Activated CD4-positive, alpha-beta T cell treated with anti-CD3 and anti-CD28 coated beads, Interleukin-2, Interleukin-6, amounts not matched to agents 100 ng/mL and 50 ng/mL, durations not matched to agents 16 hours and 8 hours (primary cell): ENCODE measurements at places on chromosomes 7 and 10.

DNA sequence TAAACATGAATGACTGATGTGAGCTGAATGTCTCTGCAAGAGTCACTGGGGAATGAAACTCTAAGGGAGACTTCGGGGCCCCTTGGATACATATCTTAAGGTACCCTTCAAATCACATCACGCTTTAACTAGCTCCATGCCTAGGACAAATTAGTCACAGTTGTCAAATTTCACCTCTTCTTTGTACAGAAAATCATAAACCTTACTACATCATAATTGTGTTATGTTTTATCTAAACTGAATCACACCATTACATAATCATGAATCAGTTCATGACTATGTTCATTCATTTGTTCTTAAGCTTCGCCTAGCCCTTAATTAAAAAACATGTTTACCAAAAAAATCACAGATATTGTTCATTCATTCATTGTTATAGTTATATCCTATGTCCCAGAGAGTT, 2.1 kb upstream of the SLC13A1 start:
- DNase-seq, result no peak

DNA sequence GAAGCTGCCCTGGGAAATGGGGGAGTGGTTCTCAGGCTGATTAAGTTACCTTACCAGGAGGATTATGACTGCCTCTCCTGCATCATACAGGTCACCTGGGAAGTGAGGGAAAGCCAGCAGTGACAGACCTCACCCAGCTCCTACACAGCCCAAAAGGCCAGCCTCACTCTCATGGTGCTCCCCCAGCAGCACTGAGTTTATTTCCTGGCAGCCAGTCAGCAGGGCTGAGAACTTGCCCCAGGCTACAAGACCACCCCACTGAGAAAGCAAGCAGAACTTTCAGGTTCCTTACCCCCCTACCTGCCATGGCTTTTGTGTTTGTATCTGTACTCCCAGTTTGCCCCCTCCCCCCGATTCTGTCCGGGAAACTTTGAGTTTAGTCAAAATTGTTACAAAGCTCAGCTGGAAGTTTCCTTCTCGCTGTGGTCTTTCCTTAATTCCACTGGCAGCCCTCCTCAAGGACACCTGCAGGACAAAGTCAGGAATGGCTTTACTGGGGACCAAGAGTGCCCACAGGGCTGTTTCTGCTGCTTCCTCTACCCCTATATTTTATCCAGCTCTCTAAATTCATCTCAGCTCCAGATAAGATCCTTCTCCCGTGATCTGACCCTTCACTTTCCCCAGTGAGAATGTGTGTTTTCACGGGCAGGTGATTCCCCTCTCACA, 649.8 kb upstream of the MBL2 start:
- no peak for DNase-seq

GRCh38 chr7:156540619-156541165, 99.9 kb upstream of the RNF32 start:
- DNase-seq, result no peak

GRCh38 chr7:141268614-141269013, 194.8 kb downstream of the TMEM178B start:
- DNase-seq, result no peak

DNA sequence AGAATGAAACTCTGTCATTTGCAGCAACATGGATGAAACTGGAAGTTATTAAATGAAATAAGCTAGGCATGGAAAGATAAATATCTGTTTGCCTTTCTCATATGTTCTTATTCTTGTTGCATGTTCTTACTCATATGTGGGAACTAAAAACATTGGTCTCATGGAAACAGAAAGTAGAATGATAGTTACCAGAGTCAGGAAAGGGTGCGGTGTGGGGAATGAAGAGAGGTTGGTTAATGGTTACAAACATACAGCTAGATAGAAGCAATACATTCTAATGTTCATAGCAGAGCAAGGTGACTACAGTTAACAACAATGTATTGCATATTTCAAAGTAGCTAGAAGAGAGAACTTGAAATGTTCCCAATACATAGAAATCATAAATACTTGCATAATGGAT, 105.1 kb downstream of the FAM107B start:
- no peak for DNase-seq

- DNase-seq, result no peak
Observed at GRCh38 chr10:17479015-17479615, 24.7 kb upstream of the ST8SIA6 start.

DNA sequence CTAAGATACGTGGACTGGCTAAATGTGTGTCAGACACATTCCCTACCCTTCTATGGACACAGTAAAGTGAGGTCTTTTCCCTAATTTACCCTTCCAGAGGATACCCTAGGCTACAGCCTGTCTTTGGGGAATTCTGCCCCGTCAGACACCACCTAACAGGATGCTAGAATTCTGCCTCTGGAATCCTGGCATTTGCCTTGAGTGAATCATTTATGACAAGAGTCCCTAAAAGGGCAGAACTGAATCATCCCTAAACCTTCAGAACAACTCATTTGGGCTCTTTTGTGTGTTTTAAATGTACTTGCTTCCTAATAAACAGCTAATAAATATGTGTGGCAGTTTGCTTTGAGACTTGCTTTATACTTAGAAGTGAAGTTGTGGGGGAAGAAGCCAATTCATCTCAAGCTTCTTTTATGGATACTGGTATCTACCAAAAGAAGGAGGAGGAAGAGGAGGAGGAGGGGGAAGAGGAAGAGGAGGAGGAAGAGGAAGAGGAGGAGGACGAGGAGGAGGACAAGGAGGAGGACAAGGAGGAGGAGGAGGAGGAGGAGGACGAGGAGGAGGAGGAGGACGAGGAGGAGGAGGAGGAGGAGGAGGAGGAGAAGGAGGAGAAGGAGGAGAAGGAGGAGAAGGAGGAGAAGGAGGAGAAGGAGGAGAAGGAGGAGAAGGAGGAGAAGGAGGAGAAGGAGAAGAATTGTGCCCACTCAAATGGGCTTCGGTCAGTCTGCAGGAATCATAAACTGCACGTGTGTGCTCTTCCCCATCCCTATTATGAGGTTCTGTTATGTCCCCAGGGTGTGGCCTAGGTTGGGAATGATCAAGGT, 27.1 kb downstream of the PARP12 start:
- DNase-seq, result no peak

GRCh38 chr10:58574058-58574457, 61.4 kb downstream of the BICC1 start:
- DNase-seq, result no peak

DNA sequence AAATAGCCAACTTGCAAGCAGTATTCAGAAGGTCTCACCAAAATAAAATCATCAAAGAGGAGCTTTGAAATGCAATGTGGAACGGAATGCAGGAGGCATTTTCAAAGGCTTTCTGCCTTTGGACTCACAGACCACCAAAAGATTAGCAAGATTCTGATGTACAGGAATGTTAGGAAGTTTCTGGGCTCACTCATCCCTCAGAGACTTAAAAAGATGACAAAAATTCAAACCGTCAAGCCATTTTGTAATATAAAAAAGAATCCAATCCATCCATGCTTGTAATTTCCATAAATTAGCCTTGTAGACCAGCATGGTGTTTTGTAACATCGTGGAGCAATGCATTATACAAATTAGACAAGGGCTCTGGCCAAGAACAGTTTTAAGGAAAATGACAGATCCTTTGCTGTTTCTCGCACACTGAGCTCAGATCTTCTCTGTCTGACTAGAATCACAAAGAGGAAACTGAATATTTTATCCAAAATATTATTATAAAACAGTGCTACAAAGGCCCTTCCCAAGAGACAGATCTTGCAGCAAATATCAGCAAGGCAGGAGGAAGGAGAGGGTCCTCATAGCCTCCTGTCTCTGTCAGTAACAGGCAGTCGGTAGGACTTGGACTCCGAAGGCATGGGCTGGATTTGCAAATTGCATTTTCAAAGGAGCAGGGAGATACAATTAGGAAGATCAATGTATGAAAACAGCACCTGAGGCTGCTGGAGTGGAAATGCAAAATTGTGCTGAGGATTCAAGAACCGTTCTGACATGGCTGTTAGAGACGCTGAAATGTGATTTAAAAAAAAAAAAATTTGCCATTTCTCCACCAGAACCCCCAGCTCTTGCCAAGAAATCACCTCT, 57.4 kb upstream of the NRP1 start:
- DNase-seq, result no peak

DNA sequence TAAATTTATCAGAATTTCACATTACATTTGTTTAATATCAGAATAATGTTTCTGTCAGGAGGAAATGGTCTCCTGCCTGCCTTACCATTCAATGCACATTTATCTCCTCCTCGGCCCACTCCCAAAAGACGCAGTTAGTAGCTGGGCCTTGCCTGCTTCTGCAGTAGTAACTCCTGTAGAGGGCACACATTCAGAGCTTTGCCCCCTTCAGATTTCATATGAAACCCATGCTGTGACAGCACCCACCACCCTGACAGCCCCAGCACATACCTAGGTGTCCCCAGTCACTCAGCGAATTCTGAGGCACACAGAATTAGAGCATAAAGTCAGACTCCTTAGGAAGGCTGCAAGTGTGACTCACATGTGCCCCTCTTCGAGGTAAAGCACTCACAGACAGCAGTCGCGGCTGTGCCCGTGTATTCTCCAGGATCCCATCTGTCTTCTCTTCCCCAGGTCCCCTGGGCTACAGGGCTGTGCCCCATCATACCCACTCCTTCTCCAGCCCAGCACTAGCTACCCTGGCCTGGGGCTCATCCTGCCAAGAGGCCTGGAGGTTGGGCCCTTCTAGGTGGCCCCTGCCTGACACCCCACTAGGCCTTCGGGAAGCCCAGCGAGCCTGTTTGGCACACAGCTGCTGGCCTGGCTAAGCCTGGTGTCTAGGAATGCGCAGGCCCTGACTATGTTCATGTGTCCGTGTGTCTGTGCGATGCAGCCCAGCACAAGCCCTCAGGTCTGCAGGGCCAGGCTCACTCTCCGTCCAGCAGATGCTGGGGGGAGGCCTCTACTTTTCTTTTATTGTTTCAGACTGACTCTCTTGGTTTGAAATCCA, 4.7 kb upstream of the DEPP1 start:
- DNase-seq, result no peak

- no peak for DNase-seq
Observed at GRCh38 chr10:118832241-118832651, 77.5 kb upstream of the CACUL1 start.

DNA sequence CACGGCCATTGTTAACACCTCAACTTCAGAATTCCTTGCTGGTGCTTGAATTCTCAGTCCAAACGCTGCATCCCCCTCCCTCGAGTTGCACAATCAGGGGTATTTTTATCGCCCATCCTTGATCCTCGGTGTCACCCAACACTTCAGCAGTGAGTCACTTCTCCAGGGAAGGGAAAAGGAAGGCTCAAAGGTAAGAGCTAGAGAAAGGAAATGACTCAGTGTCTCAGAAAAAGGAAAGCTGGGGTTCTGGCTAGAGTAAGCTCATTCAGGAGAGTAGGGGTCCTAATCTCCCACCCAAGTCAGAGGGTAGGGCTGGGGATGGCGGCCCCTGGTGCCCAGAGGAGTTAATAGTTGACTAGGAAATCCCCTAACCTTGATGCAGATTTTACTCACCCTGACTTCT, 39.8 kb upstream of the TRIM8 start:
- DNase-seq, result no peak

GRCh38 chr10:105793071-105793470, 1152.0 kb downstream of the SORCS3 start:
- DNase-seq, result no peak

GRCh38 chr7:2814186-2814945, 29.7 kb downstream of the GNA12 start:
- DNase-seq, result no peak

- no peak for DNase-seq
Observed at GRCh38 chr7:154721086-154721485, 281.8 kb downstream of the PAXIP1 start.

- no peak for DNase-seq
Observed at GRCh38 chr10:98242823-98243222, 25.2 kb downstream of the LOXL4 start.

DNA sequence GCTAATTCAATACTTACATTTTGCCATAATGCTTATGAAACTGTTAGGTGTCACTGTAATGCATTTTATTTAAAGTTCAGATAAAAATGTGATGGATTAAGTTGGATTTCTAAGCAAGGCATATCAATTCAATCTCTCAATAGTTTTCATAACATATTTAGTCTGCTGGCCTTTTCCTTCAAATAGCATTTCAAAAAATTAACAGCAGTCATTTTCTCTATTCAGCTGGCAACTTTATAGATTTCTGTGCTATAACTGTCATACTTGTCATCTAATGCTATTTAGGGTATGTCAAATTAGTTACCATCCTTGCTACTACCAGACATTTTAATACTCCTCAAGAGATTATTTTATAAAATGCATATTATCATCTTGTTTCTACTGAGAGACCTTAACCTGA, 4.3 kb downstream of the GAD2 start:
- no peak for DNase-seq

- peak; percentile 42 for DNase-seq
Observed at GRCh38 chr7:112080441-112080840, 125.8 kb downstream of the DOCK4 start.

DNA sequence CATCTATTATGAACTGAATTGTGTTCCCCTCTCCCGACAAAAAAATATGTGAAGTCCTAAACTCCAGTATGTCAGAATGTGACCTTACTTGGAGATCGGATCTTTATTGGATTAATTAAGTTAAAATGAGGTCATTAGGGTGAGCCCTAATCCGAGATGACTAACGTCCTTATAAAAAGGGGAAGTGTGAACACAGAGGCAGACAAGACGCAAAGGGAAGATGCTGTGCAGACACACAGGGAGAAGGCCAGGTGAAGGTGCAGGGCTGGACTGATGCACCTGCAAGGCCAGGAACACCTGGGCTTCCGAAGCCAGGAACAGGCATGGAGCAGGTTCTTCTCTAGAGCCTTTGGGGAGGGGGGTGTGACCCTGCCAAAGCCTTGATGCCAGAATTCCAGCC, 187.8 kb downstream of the PARD3 start:
- DNase-seq, result no peak

GRCh38 chr10:35386594-35387174, 50.4 kb downstream of the CCNY start:
- DNase-seq, result no peak

GRCh38 chr10:10327934-10328333, 689.7 kb upstream of the CELF2 start:
- DNase-seq, result no peak

GRCh38 chr10:86261941-86262687, 104.5 kb downstream of the GRID1 start:
- peak; percentile 19 for DNase-seq

DNA sequence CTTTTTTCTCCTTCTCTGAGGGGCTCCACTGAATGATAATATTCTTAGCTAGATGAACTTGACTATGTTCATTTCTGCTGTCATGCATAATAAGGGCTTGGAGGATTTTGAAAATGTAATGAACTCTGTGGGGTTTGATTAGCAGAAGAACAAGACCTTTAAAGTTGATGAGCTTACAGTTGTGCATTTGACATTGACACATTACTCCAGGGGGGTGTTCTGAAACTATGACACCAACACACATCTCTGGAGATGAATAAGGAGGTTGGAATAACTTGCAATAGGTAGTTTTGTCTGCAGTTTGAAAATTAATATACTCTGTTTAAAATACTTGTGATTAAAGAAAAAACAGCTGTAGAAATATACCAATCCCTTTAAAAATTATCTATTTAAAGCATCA, 80.3 kb downstream of the ANK3 start:
- no peak for DNase-seq
